Bronchial smooth muscle cell (primary cell): ENCODE measurements at places on chromosomes 5 and 9. TPM values are rescaled to one million over a fixed set of nuclear protein-coding genes. Genes with fewer than 3 reads are reported as not detected.

Gene PHF24
- 0.09 and 0.16 TPM in 2 replicates for total RNA-seq

Gene WDR38
- not detected in 2 replicates for total RNA-seq

Gene TLR4
- total RNA-seq = 2.2 and 5.8 TPM in 2 replicates

Gene ARPC5L
- 11.0 and 11.5 TPM in 2 replicates for total RNA-seq

Gene PTGER4
- total RNA-seq = 5.0 and 5.2 TPM in 2 replicates

Gene WNT8A
- not detected in 2 replicates for total RNA-seq

Gene RABEPK
- total RNA-seq = 37.8 and 53.8 TPM in 2 replicates

Gene NRG2
- total RNA-seq = 0.32 and 0.60 TPM in 2 replicates

Gene TMEM174
- not detected in 2 replicates for total RNA-seq

Gene CDH18
- total RNA-seq = 0.43 and 4.4 TPM in 2 replicates

Gene EDIL3
- total RNA-seq = 15.3 and 44.8 TPM in 2 replicates

Gene PCDH12
- total RNA-seq = under 0.01 TPM in 1 of 2 replicates, not detected in the other

Gene CNTNAP3
- total RNA-seq = 0.94 and 3.5 TPM in 2 replicates

Gene SUSD3
- 0.32 and 0.94 TPM in 2 replicates for total RNA-seq

Gene IFNK
- total RNA-seq = not detected in 2 replicates

Gene STING1
- 30.9 and 42.2 TPM in 2 replicates for total RNA-seq

Gene CARTPT
- not detected in 2 replicates for total RNA-seq

Gene FGF10
- 0.26 and 0.79 TPM in 2 replicates for total RNA-seq

Gene GZMA
- total RNA-seq = not detected in 2 replicates

Gene PCDHA9
- total RNA-seq = 0.09 and 0.16 TPM in 2 replicates

Gene BTNL8
- not detected in 2 replicates for total RNA-seq

Gene SOHLH1
- total RNA-seq = not detected in 2 replicates

Gene LHX6
- total RNA-seq = not detected in 2 replicates

Gene BARHL1
- not detected in 2 replicates for total RNA-seq

Gene ENTPD2
- total RNA-seq = under 0.01 TPM in 1 of 2 replicates, not detected in the other

Gene DDX4
- not detected in 2 replicates for total RNA-seq
